Kidney glomerular epithelial cell (primary cell): ENCODE measurements at places on chromosomes 2 and 18.

- DNase-seq: no peak
Observed at GRCh38 chr2:88659538-88659915, 31.9 kb upstream of the RPIA start.

DNA sequence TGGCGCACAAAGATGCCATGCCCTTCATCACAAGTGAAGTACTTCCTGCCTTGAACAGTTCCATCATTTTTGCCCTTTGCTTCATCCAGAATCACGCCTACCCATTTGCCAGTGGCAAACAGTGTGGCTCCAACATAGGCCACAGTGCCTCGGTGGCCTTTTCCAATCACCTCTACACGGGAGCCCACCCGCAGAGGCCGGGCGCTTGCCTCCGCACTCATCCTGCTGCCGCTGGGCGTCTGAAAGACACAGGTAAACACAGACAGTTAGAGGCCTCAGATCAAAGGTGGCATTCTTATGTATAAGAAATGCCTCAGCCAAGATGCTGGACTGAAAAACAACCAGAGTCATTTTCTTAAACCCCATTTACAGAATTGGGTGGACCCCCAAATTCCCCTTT, 2.1 kb downstream of the DCTN1 start:
- DNase-seq: no peak

GRCh38 chr2:178070824-178071223, 1.8 kb downstream of the PDE11A start:
- no peak for DNase-seq

GRCh38 chr18:1599196-1599595, 694.5 kb downstream of the ADCYAP1 start:
- no peak for DNase-seq

DNA sequence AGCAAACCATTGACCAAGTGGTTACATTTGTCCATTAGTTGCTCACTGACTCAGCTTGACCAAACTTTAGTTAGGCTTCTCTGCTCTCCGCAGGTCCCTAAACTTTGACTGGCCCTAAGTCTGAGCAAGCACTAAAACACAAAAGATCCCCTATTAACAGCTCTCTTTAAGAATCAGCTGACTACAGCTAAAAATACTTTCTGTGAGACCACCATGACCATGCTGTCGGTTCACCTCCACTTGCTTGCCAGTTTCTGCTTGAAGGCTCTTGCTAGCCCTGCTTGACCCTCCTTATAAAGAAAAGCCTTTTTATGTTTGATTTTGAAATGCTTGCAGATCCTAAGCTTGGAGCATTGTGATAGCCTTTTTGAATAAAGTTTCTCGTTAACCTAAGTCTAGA, 40.4 kb upstream of the RIT2 start:
- no peak for DNase-seq

GRCh38 chr2:180621366-180621765, 359.0 kb upstream of the UBE2E3 start:
- DNase-seq: no peak

- DNase-seq: no peak
Observed at GRCh38 chr2:232022718-232023117, 61.2 kb downstream of the DIS3L2 start.

GRCh38 chr2:207088839-207089238, 76.9 kb downstream of the KLF7 start:
- no peak for DNase-seq

- DNase-seq: no peak
Observed at GRCh38 chr2:121539750-121540469, 9.2 kb downstream of the RNU4ATAC start.

- no peak for DNase-seq
Observed at GRCh38 chr2:197205585-197206215, 104.9 kb downstream of the ANKRD44 start.
